ENCODE measurements at places on chromosomes 11 and 22.
A peak's percentile ranks its signal among the peaks of the same experiment; 100 is the strongest.

GRCh38 chr11:36312611-36313472 is 16.8 kb downstream of the PRR5L start:
- DNase-seq: peak; percentile 34

DNA sequence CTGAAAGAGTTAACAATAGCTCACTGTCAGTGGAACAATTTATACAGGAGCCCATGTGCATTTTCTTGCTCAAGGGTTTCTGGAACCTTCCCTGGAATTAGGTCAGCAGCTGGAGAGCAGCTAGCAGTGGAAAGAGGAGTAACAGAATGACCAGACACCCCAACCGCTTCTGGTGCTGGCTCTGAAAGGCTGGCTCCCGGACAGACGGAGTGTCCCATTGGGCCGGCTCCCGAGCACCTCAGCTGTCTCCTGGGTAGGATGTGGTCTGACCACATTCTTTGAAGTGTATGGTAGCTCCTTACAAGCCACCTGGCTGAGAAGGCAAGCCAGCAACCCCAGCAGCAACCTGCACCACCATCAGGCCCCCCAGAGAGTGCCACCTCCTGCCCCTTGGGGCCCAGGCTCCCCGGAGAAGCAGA is 44.7 kb downstream of the ABTB2 start:
- no peak for DNase-seq

DNA sequence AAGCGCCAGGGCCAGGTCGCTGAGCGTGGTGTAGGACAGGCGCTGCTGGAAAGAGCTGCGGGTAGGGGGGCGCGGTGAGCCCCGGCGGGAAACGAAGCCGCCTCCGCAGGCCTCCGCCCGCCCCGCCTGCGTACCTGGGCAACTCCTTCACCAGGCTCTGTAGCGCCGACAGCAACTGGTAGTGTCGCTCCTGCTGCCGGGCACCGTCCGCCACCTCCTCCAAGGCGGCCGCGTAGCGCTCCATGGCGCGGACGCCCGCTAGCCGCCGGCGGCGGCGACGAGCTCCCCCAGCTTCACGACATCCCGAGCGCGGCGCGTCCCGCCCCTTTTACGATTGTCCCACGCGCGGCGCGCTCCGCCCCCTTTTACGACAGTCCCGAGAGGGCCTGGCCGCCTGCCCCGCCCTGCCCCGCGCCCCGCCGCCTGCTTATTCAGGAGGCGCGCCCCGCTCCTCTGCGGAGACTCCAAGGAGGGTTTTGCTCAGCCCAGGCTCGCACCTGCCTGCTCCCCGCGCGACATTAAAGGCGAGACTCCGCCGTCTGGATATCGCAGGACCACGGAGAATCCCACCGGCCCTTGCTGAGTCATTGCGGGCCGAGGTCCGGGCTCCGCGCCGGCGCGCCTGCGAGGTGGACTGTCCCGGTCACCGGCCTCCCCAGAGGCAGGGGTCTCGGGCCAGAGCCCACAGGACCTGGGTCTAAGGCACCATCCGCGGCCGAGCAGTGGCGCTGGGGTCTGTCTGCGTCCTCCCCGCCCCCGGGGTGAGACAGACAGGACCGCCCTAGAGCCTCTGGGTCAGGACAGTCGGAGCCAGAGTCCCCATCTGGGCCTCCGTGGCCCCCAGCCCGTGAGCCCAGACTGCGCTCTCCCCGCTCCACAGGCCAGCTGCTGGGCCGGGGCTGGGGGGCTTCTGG is at the start of gene DGCR6L:
TSS of gene DGCR6L (minus strand) at position 316 of the 914 bp plus-strand sequence. CDS start at position 244, 72 bp downstream.
- peak; percentile 84 for DNase-seq

DNA sequence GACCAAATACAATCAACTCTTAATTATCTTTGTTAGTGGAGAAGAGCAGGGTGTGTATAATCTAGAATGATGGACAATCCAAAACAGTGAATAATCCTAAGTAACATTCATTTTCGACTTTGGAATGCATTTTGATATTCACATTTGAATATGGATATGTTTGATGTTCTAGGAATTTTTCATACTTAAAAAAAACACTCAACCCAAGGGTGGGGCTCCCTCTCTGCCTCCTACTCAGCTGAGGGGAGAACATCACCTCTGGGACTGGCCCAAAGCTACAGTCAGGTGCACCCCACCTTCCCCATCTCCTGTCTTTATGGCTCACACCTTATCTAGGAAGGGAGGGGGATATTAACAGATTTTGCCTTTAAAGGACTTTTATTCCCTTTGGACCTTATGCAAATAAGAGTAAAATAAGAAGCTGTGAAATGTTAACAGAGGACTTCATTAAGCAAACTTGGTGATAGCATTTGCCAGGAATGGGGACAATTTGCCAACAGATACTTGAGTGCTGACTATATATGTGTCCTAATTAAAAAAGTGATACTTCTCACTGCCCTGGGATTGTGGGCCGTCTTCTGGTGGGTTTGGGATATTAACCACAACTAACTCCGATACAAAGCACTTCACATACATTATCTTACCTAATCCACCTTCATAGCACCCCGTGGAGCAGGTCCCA is 187.0 kb downstream of the ST3GAL4 start:
- no peak for DNase-seq

GRCh38 chr11:121844016-121844415 is 272.0 kb downstream of the BLID start:
- no peak for DNase-seq

DNA sequence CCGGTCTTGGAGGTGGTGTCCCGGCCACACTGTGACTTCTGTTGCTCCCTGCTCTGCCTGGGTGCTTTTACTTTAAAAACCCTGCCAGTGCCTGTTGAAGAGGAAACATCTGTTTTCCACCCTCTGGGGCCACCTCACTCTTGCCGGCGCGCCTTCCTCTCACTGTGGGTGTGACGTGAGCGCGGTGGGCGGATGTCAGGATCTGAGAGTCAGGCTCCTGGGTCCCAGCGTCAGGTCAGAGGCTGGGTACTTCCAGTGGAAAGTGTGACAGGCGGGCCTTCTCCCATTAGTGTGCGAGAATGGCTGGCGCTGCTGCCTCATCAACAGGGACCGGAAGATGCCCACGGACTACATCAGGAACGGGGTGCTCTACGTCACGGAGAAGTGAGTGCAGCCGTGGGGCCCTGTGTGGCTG is 54.2 kb downstream of the GRAMD4 start:
- DNase-seq: no peak

DNA sequence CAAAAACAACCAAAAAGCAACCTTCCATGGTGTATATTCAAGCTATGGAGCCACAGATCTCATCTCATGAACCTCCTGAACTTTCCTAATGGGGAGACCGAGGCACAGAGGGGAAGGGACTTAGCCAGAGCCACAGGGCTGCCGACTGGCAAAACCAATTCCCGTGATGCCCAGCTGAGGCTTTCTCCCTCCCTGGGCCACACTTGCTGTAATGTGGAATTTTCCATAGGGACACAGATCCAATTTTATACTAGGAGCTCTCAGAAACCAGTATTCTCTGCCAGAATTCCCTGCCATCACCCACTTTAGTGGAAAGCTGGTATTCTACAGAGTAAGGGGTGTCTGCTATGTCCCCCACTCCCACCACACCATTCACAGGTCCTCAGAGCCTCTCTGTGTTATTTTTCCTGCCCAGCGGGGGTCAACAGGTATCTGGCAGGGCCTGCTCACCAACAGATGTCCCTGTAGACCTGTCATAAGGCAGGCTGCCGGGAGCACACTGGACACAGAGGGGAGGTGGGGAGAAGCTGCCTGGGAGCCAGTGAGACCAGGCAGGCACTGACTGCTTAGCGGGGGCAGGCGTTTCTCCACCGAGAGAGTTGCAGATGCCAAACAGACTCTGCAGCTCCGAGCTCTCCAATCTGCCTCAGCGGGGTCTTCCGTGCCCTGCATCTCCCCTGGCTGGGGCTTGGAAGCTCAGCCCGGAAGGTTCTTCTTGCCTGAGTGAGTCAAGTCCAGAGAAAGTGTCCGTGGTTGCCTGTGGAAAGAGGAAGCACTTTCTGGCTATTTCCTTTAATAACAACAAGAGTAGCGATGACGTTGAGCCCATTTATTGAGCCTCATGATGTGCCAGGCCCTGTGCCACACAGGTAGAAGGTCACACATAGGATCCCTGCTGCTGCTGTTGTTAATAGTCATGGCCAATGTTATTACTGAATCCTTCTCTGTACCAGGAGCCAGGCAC is 26.3 kb downstream of the RPS6KA4 start:
- DNase-seq: no peak

- no peak for DNase-seq
Observed at GRCh38 chr11:92257536-92257935, 32.9 kb downstream of the FAT3 start.

DNA sequence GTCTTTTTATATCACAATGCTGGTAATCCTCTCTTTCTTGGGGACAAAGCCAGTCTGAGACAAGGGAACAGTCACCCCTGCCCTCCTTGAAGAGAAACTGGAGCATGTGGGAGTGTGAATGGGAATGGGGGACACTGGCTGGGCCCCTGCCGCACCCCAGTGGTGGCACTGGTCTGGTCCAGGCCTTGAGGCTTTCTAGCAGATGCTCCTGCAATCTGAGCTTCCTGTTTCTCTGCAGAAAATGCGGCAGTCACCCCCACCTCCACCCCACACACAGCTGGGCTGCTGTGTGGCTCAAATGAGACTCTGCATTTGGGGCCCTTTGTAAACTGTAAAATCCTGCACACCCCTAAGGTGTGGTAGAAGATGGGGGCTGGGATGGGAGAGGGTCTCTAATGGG is 6.6 kb upstream of the MARK2 start:
- no peak for DNase-seq

GRCh38 chr11:106594751-106595351 is 423.4 kb downstream of the GUCY1A2 start:
- DNase-seq: no peak

DNA sequence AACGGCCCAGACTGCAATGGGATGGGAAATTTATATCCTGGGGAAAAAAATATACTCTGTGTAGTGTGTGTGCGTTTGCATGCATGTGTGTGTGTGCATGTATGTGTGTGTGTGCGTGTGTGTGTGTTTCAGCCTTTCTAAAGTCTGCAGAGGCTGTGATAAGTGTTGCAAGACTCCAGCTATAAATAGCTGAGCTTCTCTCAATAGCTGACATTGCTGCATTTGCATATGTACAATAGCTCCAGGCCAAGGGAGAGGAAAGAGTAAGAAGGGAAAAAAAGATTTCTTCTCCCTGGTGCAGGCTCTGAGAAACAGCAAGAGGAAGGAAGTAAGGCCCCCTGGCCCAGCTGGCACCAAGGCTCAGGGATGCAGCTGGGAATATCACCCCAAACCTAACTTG is 483.0 kb downstream of the MN1 start:
- peak; percentile 93 for DNase-seq

DNA sequence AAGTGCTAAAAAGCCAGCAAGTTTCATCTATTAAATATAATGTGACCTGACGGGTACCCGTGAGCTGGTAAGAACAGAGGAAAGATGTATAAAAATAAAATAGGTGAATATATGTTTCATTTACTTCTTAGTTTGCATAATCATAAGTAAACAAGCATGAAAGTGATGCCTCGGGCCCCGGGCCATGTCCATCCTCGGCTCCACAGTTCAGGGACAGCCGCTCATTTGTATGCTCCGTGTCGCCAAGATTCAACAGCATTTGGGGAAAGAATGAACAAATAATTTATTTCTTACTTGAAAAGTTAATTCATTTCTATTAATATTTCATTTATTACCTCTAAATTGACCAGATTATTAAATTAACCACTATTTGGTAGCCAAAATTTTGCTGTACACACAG is 251.8 kb downstream of the NTM start:
- DNase-seq: no peak

GRCh38 chr11:69642549-69642912 is 1.6 kb downstream of the CCND1 start:
- no peak for DNase-seq

GRCh38 chr11:134466156-134466555 is 54.1 kb upstream of the B3GAT1 start:
- DNase-seq: no peak

- DNase-seq: no peak
Observed at GRCh38 chr22:39716534-39716933, 146.0 kb downstream of the CACNA1I start.

DNA sequence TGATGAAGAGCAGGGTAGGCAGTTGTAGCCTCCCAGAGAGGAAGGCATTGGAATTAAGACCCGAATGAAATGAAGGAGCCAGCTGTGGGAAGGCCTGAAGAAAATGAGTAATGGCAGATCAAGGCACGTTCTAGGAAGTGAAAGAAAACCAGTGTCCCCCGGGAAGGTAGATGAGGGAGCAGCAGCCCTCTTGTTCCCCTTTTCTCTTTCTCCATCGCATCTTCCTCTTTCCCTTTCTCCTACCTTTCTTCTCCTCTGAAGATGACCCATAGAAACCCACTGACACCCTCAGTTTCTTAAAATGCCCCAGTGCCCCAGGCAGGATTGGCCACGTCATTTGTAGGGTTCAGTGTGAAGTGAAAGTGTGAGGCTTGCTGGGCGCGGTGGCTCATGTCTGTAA is 172.6 kb upstream of the SEZ6L start:
- DNase-seq: no peak

GRCh38 chr11:20368438-20368837 is 4.9 kb downstream of the HTATIP2 start:
- no peak for DNase-seq

DNA sequence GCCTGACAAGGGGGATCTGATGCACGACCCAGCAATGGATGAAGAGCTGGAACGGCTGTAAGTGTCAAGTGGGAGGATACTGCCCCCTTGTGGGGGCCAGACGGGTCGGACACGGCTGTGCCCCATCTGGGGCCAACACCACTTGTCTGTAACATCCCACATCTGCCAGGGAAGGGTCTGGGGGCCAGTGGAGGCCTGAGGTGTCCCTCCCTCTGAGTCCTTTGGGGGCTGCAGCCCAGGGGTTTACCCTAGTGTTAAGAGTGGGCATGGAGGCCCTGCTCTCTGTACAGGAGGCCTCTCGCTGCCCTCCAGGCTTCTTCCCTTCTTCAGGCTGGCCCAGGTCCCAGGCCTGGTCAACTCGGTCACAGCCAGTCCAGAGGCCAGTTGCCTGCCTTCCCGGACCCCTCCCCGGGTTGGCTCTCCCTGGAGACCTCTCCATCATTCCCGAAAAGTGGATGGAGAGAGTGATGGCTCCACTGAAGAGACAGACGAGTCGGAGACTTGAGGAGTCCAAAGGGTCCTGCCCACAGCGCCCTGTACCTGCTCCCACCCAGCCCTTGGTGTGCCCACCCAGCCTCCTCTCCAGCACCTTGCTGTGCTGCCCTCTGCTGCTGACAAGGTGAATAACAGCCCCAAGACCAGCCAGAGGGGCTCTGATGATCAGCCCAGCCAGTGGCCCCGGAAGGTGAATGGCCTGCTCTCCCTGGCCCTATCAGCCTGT is 15.4 kb downstream of the ARFGAP2 start:
- DNase-seq: peak; percentile 34

DNA sequence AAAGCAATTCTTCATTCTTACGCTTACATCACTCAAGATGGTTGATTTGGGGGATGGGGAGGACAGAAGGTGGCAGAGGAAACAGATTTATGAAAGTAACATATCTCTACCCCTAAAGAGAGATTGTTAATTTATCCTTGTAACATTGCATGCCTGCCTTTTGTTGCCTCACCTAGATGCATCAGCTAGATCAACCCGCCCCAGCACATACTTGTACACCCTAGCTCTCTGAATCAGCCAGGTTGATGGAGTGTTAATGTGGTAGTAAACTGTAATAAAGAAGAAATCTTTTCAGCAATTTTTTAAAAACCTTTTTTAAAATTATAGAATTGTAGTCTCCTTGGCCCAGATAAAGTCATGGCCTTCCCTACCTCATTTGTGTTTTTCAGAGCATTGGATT is 51.5 kb downstream of the EXT2 start:
- DNase-seq: no peak

GRCh38 chr22:39312410-39312809 is 7.0 kb downstream of the RPL3 start:
- DNase-seq: no peak

Data from fibroblast of skin of left quadriceps (primary cell).